ENCODE measurements at places on chromosomes 4 and X. TPM values are rescaled to one million over a fixed set of nuclear protein-coding genes. Genes with fewer than 3 reads are reported as not detected.

DNA sequence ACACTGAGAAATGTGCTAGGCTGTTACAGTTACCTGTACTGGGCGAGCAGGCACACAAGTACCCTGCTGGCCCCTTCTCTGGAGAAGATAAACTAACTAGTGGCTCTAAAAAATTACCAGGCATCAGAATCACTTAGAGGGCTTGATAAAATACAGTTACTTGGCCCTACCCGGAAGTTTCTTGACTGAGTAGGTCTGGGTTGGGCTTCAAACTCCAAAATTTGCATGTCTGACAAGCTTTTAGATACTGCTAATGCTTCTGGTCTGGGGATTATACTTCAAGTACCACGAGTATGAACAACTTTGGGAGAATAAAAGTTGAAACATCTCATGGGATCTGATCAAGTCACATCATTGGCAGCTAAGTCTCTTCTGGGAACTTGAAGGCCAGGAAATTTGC is 30.8 kb downstream of the CEP135 start:
- DNase-seq: no peak

CLNK gene
- 0.70 TPM for total RNA-seq

DNA sequence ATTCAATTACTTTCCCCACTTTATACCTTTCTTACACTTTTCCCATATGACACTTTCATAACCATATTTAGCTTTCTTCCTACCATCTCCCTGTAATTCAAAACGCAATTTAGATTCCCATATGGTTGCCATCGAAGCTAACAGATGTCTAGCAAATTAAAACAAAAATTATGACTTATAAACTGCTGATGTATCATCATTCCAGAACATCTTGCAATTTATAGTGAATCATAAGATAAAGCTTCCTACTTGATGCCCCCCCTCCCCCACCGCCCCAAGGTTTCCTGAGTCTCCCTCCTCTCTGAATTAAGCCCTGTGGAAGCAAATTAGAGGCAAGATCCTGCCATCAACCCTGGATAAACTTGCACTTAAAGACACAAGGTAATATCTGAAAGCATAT is 5.4 kb downstream of the TSPAN5 start:
- DNase-seq: no peak

ASB12 gene
- not detected for total RNA-seq

DNA sequence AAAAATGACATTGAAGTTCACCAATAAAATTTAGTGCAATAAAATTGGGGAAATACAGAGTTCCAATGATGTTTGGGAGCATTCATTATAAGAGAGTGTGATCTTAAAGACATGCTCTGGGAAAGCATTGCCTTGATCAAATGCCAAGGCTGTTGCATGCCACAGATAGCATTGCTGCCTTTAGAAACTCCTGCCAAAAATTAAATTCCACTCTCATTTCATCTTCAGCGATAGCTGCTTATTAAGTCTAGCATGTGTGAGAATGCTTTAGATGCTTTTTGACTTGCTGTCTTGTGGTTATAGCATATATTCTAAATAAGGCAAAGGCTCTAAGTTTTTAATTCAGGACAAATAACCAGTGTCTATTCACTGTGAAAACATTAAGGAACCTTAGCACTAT is 49.3 kb downstream of the NPNT start:
- no peak for DNase-seq

GRCh38 chr4:155962767-155963166 is 9.1 kb upstream of the CTSO start:
- DNase-seq: no peak

- no peak for DNase-seq
Observed at GRCh38 chr4:120842031-120842430, 80.5 kb downstream of the PRDM5 start.

GRCh38 chr4:19167311-19167710 is 1084.4 kb upstream of the SLIT2 start:
- no peak for DNase-seq

SCFD2 gene
- 33.2 TPM for total RNA-seq

GRCh38 chr4:182185491-182185890 is 57.7 kb upstream of the TENM3 start:
- no peak for DNase-seq

TLR2 gene
- 0.42 TPM for total RNA-seq

ASMT gene
- total RNA-seq: 1.7 TPM

DNA sequence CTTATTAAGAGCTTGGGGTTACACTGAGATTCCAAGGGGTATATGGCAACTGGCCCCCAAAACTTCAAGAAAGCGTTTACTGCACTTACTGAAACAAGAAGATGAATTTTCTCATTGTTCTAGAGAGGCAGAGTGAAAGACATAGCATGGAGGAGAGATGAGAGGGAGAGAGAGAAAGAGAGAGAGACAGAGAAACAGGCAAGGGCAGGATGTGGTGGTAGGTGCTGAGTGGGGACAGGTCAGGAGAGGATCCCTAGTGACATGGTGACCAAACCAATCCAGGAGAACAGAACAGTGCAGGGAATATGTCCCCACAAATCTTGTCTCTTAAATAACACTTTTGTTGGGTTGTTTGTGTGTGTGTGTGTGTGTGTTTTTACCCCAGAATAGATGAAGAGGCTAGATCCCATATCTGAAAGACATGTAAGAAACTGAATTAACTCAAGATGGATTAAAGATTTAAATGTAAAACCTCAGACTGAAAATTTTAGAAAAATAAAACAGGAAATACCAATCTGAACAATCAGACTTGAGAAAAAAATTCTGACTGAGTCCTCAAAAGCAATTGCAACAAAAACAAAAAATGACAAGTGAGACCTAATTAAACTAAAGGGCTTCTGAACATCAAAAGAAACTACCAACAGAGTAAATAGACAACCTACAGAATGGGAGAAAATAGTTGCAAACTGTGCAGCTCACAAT is 202.2 kb downstream of the QDPR start:
- DNase-seq: no peak

FGFR3 gene
- not detected for total RNA-seq

MTNR1A gene
- not detected for total RNA-seq

DMD gene
- 2.8 TPM for total RNA-seq

DNA sequence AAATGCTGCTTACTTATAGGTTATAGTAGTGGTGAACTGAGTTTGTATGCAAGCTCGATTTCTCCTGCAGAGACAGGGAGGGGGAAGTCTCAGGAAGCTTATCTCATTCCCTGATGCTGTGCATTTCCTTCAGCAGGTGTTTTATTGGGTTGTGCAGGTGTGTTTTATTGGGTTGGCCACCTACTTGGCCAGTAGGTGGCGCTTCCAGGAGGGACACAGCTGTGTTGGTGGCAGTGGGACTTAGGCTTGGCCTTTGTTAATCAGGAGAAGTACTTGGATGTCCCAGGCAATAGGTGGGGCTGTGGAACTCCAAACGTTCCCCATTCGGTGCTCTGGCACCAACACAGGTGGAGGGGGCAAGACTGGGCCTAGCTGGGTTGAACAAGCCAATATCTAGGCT is 196.0 kb upstream of the DCAF8L1 start:
- no peak for DNase-seq

SPANXD gene
- not detected for total RNA-seq

ARHGAP24 gene
- not detected for total RNA-seq

NR3C2 gene
- total RNA-seq: 2.4 TPM

CDK16 gene
- 63.7 TPM for total RNA-seq

IL9R gene
- total RNA-seq: 3.4 TPM

DNA sequence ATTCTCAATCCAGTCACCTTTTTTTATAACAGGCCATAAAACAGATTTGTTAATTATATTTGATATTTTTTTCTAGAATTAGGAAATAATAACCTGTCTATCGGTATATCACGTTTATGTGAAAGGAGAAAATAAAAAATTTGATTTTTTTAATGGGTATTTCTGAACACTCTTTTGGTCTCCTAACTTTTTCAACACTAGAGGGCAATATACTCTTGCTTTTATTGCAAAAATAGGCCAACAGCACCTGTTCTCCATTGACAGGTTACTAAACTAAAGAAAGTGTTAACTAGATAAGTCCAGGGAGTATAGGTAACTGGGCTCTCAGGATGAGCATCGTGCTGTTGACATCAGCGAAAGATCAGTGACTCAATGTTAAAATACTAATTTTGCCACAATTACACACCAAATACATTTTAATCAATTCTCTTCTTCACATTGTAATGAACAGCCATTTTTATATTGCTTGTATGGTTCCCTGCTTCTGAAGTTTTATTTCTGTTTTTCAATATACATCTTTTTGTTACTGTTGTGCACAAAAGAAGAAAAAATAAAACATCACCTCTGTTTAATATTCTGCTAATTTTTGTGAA is 22.8 kb downstream of the NDST4 start:
- DNase-seq: no peak

PAGE1 gene
- not detected for total RNA-seq

DNA sequence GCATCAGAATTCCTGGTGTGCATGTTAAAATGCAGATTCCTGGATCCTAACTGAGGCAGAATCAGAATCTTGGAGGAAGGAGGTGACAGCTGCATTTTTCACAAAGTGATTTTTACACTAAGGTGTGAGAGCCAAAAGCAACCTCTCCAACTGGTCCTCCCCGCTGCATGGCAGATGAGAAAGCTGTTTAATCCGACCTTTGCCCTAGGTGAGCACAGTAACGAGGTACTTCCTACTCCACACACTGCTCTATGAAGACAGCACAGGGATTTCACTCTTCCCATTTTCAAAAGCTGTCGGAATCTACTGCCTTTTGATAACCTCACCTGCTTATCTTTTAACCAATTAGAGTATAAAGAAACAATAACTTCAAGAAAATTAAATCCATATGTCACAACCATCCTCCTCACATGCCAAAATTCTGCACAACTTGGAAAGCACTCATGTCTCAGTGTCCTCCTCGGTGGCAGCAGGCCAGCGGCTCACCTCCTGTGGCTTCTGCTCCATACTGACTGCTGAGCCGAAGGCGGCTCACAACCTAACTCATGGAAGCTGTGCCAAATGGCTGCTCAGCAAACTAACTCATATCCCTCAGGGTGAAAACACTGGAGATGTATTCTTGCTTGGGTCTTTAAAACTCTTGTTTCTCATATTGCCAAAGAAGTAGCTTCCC is 3.6 kb downstream of the CASP6 start:
- no peak for DNase-seq

NDP gene
- total RNA-seq: not detected

MAGEC3 gene
- total RNA-seq: not detected

- DNase-seq: no peak
Observed at GRCh38 chr4:102533904-102534303, 32.7 kb downstream of the NFKB1 start.

DNA sequence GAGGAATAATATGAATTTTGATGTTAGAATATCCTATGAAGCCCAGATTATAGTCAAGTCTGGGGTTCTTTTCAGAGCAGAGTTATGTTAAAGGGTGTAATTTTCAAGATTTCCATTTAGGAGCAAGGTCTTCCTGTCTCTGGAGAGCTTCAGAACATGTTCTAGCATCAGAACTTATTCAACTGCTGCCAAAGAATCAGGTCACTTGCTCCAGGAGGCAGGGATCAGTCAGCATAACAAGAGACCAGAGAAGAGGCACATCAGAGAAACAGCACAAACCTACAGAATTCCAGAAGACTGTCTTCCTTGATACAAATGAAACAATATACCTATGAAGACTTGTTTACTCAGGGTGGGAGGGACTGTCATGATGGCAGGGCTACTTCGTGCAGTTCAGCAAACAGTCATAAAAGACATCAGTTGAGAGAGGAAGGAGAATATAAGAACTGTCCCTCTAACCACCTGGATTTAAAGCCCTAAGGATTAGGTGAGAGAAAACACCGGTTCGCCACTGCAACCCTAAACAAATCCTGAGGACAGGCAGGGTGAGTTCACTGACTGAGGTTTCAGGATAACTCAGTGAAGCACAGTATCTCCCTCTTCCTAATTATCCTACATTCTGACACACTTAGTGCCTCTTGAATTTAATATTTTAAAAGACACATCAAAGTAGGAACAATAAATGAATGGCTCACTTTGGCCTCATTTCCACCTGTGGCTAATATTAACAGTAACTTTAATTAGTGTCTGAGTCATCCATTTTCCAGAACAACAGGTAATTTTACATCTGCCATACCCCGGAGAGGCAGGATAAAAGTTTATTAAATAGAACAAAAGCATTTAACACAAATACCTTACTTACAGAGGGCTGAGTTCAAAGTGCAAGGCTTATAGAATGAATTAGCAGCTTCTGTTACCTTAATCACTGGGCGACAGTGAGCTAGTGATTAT is 93.0 kb downstream of the HDAC8 start:
- DNase-seq: no peak

SLIT2 gene
- total RNA-seq: not detected

DNA sequence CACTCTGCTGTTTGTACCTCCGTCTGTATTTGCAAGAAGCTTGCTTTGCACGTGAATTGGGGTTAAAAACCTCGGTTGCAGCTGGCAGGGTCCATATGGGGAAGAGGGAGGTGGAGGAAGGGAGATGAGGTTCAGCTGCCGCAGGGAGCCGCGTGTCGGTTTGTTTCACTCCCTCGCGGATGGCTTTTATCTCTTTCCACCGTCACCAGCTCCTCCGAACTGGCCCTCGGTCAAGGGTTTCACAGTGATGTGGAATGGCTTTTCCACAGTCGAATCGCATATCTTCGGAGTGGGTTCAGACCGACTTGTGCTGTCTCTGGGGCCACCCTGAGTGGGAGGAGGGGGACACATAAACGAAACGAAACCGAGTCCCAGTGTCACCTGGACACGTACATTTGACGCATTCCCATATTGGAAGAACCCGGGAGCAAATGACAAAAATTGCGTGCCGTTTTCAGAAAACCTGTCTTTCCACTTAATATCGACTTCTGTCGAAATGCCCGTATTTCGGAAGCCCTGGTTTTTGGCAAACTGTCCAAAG is 929 bp downstream of the ZBTB33 start:
- DNase-seq: no peak

- DNase-seq: no peak
Observed at GRCh38 chr4:41299486-41299885, 42.8 kb downstream of the UCHL1 start.

DNA sequence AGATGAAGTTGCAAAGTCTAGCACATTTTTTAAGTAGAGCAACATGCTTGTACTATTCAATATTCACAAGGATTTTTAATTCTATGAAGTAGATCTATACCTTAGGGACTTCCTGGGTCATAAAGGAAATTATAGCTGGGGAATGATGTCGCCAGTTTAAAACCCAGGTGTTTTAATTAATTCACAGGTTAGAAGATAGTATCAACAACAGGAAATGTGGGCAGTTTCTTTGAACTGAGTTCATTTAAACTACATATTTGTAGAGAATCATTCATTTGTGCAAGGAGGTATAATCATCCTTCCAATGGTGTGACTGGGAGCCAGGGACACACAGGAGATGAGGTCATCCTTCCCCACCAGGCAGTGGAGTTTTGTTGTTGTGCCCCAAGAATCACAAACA is 181.3 kb upstream of the KLF3 start:
- no peak for DNase-seq

- DNase-seq: no peak
Observed at GRCh38 chrX:41258871-41259270, 75.1 kb upstream of the DDX3X start.

TLR1 gene
- 15.5 TPM for total RNA-seq
